ENCODE measurements at places on chromosomes 13 and 19.

GRCh38 chr19:16586991-16587832 is 15.0 kb upstream of the SLC35E1 start:
- peak; percentile 35 for DNase-seq

GRCh38 chr13:113584870-113585671 is 518 bp downstream of the TFDP1 start:
- DNase-seq: peak; percentile 35

GRCh38 chr13:79695754-79696153 is 214.8 kb downstream of the NDFIP2 start:
- no peak for DNase-seq

- DNase-seq: no peak
These were observed 6.1 kb upstream of the CLEC4G start for GRCh38 chr19:7738023-7738422.

GRCh38 chr13:26993780-26994179 is 177.8 kb downstream of the USP12 start:
- DNase-seq: no peak

DNA sequence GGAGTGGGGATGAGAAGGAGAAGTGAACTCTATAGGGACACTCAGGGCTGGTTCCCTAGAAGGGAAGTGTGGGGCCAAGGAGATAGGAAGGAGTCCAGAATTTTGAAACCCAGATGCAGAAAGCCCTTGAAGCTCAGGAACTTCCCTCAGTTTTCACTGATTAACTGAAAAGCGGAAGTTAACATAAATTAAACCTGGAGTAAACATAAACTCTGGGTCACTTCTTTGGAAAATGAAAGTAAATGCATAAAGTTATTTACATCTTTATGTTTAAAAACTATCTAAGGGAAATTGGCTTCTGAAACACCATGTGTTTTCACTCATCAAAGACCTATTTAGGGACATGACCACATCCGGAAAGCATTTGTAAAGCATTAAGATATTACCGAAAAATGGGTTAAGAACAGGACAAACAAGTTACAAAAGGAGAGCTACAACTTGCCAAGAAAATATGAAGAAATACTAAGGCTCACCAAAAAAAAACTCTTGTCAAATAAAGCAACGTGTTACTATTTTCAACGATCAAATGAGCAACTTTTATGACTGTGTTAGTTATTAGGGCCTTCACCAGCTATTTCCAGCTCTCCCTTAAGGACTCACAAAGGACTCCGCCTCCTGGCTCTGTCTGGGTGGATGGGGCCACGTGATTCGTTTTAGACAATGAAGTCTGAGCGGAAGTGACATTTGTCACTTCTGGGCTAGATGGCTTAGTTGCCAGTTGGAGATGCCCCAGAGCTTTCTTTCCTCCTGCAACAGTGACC is 439.1 kb upstream of the ZNF507 start:
- DNase-seq: no peak

DNA sequence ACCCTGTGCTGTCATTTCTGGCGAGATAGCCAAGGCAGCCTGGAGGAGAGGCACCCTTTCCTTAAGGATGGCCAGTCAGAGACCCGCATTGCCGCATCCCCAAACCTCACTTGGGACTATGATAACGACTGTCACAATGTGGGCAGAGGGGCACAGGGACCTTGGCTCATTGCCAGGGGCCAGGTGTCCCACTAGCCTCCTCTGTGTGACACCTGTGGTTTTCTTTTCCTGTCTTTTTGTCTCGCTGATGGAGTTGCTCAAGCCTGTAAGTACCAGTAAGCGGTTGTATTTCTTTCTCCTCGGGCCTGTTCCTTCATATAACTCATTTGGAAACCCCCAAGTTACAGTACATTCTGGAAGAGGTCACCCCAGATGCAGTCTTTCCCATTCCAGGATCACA is 59.5 kb downstream of the TDRD12 start:
- DNase-seq: no peak

GRCh38 chr13:110600261-110600819 is 15.0 kb upstream of the NAXD start:
- no peak for DNase-seq

- DNase-seq: no peak
These were observed 53.2 kb downstream of the COMP start for GRCh38 chr19:18737954-18738351.

DNA sequence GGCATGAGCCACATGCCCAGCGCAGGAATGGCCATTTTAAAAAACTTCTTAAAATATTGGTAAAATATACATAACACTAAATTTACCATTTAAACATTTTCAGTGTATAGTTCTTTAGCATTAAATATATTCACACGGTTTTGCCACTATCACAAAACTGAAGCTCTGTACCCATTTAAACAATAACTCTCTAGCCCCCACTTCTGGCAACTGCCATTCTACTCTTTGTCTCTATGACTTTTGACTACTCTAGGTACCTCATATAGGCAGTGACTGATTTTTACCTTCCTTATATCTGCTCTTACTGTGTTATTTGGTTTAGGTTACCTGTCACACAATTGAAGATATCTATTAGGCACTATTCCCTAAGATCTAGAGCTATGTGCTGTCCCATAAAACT is 2.3 kb upstream of the KBTBD7 start:
- no peak for DNase-seq

DNA sequence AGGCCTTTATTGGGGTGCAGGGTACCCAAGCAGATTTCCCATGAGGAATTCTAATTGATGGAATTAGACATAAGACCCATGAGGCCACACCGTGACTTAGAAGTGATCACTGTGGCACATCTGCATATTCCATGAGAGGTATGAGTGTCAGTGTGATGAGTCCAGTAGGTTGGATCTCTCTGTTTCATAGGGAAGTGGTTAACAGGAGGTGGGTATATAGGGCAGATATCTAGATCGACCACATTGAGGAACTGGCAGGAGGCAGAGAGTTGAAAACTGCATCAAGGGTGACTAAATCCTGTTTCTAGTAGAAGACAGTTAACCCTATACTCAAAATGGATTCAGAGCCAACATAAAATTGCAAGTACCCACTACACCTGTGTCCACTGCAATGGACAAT is 68.6 kb upstream of the MIR17HG start:
- DNase-seq: no peak

GRCh38 chr19:2060884-2061494 is 9.9 kb upstream of the MKNK2 start:
- no peak for DNase-seq

DNA sequence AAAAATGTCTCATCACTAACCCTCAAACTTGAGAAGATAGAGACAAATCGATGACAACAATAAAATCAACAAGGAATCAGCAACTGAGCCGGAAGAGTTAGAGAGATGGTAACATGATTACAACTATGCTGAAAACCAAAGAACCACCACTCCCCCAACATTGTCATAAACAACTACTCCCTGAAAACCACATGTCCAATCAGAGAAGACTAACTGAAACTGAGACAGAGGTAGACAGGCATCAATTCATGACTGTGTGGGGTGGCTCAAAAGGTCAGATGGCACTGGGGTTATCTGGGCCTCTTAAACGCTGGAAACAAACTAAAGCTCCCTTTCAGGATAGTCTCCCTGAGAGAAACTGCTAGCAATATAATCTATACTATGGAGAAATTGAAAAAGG is 488.8 kb downstream of the KCTD12 start:
- no peak for DNase-seq

DNA sequence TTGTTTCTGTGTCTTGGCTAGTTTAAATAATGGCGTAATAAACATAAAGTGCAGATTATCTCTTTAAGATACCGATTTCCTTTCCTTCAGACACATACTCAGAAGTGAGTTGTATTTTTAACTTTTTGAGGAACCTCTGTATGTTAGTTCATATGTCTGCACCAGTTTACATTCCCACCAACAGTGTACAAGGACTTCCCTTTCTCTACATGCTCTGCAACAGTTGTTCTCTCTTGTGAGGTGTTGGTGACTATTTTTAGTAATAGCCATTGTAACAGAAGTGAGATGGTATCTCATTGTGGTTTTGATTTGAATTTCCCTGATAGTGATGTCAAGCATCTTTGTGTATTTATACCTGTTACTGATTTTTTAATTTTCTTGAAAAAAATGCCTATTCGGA is 418.6 kb downstream of the UQCRFS1 start:
- no peak for DNase-seq

DNA sequence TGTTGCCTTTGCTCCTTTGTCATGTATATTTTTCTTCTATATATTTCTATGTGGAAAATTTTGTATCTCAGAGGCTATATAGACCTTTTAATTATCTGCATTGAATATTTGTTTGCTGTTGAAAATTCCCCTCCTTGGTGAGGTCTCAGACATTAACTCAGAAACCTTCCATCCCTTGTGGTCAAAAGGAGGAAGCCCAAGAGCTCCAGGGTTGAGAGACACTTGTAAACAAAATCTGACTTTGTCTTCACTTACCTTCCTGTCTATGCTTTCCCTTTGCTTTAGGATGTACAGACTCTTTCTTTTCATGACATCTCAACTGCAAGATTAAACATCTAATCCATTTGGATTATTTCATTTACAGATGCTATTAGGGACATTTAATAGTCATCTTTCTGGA is 157.5 kb downstream of the PCDH20 start:
- DNase-seq: no peak

Data from stimulated activated CD4-positive, alpha-beta T cell treated with anti-CD3 and anti-CD28 coated beads, Interleukin-1b, Interleukin-23, amount 100 ng/mL, for 4 hours (primary cell).